KBM-7 (cell line): ENCODE measurements at places on chromosomes 5 and 9.
A peak's percentile ranks its signal among the peaks of the same experiment; 100 is the strongest.

GRCh38 chr5:167539747-167540146 lies 751.7 kb upstream of the WWC1 start:
- no peak for DNase-seq

- no peak for DNase-seq
Measured at GRCh38 chr9:128123451-128124080, 4.0 kb downstream of the PTGES2 start.

- DNase-seq = no peak
Measured at GRCh38 chr5:51072937-51073336, 310.3 kb upstream of the ISL1 start.

DNA sequence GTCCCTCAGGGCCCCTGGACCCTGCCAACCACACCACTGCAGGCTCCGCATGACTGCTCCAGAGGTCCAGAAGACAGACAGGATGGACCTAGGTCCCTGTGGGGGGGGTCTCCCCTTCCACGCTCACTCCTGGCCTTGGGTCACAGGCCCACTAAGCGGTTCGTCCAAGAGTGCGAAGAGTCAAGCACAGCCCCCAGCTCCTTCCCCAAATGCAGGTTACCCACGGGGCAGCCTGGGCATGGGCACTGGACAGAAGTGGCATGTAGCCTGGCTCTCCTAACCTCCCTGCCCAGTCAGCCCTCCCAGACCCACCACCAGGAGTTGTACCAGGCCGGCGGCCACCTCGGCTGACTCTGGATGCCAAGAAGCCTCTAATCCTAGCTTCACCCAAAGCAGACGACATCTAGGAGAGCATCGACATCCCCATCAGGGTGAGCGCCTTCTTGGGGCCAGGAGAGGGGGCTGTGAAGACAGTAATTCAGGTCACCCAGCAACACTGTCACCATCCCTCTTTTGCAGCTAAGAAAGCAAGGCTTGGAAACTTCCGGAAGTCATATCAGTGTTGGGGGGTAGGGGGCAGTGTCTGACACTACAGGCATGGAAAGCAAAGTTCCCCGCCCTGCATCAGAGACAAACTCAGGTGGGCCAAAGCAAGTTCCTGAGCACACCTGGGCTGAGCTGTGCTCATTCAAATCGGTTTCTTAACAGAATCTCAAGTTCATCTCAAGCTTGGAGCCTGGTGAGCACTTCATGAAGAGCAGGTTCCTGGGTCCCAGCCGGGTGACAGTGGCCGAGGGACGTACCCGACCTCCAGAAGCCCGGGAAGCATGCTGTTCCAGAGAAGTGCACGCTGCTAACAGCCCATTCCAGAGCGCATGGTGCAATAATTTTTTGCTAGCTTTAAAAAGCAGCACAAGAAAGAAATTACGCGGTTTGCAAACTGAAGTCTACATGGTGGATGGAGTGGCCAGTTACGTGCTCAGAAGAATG lies 68.7 kb downstream of the SEMA4D start:
- DNase-seq = peak; percentile 82

DNA sequence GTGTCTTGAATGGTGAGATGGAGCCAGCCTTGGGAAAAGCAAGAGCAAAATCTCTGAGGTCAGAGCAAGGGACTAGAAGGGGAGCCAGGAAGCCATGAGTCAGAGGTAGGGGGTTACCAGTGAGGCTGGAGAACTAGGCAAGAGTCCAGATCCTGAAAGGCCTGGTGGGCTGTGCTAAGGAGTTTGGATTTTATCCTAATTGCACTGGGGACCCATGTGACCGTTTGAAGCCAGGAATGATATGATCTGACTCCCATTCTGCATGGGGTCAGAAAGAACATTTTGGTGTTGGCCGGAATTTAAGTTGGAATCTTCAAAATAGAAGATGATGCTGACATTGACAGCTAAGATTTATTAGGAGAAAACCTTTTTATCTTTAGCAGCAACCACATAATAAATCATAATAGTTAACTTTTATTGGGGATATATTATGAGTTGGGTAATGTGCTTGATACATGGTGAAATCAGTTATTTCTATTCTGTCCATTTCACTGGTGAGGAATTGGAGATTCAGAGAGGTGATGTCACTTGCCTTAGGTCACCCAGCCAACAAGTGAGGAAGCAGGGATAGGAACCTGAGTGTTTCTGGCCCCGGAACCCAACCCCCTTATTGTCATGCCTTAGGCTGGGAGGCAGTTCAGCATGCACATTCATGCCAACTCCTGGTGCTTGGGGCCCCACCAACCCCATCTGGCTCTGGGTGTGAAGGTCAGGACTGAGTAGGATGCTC lies 61.5 kb upstream of the RARS1 start:
- no peak for DNase-seq

GRCh38 chr9:82512728-82513127 lies 524.2 kb downstream of the SPATA31D1 start:
- DNase-seq = no peak

- DNase-seq = peak; percentile 70
Measured at GRCh38 chr5:131413605-131414559, 150.0 kb downstream of the CDC42SE2 start.

- DNase-seq = no peak
Measured at GRCh38 chr9:18925880-18926279, 107.1 kb downstream of the SAXO1 start.

- DNase-seq = no peak
Measured at GRCh38 chr9:133794016-133794760, 56.0 kb upstream of the SARDH start.

DNA sequence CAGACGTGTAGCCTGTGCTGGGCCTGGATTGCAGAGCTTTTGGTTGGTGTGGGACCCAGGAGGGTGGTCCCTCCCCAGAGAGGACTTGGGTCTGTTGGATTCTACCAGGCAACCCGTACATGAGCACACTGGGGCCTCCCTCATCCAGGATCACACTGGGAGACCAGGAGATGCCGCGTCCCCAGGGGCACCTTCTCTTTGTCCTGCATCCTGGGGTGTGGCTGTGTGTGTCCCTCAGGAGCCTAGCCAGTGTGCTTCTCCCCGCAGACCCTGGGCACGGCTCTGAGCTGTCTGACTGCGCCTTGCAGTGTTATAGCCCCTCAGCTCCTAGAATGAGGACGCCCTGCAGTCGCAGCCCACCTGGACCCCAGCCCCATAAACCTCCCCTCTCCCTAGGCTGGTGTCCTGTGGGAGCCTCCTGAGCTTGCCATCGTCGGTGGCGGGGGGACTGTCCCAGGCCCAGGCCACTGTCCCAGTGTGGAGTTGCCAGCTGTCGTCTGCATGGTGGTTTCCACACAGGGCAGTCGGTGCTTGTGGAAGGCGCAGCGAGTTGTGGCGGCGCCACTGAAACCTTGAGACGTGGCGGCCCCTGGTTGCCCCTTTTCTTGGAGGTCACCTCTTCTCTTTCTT lies 27.6 kb downstream of the CEP72 start:
- DNase-seq = no peak

DNA sequence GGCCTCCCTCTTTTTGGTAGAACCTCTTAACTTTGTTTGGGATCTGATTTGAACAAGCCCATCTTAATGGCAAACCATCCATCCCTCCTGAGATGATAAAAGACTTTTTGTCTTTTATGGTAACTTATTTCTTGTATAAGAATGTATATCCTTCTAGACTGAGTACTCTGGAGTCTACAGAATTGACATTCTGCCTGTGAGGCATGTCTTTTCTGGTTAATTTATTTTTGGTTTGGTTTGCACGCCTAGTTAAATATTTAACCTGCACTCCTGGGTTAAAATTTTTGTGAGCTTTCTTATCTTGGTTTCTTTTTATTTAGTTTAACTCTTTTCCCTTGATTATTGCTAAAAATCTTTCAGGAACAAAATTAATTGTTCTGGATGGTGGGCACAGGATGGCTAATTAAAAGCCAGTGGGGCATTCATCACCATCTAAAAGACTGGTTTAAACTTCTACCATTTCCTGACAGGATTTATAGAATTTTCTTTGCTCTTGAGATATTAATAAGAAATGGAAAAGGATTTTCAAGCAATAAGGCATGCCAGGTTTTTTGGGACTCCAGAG lies 50.3 kb downstream of the PHAX start:
- no peak for DNase-seq

- no peak for DNase-seq
Measured at GRCh38 chr5:68709239-68709638, 384.6 kb upstream of the SLC30A5 start.

DNA sequence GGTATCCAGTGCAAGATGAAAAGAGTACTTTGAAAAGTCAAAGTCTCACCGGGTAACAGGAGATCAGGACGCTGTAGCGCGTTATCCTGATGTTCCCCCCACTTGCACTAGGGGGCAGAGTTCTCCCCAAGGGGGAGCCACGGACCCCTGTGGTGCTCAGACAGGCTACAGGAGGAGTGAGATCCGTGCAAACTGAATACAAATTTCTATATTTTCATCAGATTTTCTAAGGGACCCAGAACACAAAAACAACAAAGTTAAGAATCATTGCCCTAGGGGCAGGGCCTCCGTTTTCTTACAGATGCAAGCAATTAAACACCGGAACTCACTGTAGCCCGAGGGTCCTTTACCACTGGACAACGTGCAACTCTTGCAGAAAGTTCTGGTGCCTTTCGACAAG lies 2.0 kb downstream of the MYO10 start:
- peak; percentile 72 for DNase-seq

- DNase-seq = no peak
Measured at GRCh38 chr5:98428806-98429205, 344.7 kb upstream of the RGMB start.

DNA sequence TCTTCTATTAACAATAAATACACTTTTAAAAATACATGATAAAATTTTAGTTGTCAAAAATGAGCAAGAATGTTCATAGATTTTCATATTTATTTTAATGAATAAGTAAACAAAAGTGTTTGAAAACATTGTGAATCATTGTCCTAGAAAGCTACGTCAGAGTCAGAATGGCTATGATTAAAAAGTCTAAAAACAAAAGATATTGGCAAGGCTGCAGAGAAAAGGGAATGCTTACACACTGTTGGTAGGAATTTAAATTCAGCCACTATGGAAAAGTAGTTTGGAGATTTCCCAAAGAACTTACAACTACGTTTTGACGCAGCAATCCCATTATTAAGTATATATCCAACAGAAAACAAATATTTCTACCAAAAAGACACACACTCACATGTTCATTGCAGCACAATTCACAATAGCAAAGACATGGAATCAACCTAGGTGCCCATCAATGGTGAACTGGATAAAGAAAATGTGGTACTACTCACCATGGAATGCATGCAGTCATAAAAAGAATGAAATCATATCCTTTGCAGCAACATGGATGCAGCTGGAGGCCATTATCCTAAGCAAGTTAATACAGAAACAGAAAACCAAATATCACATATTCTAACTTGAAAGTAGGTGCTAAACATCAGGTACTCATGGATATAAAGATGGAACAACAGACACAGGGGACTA lies 49.2 kb upstream of the FBXL17 start:
- no peak for DNase-seq

GRCh38 chr5:172528440-172528839 lies 74.1 kb upstream of the SH3PXD2B start:
- DNase-seq = no peak

DNA sequence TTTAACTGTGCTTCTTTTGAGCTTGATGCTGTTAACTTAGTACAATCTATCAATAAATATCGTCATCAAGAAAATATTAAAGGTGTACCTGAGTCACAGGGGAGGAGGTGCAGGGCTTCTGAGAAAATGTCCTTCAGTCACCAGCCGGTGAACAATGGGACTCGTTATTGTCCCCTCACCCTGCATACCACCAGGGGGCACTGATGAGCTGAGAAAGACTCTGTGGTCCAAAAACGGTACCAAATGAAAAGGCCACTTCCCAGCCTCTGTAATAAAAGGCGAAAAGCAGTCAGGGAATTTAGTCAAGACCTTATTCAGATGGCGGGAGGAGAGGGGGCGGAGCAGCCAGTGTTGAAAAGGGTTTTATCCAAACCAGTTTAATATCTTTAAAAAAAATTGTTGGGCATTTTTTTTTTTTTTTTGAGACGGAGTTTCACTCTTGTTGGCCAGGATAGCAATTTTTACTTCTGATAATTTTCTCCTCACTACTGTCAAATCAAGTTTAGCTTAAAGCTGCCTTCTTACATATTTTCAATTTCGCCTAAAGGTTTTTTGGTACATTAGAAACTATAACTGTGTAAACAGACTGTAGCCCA lies 271.9 kb upstream of the ADAMTS16 start:
- peak; percentile 43 for DNase-seq

GRCh38 chr9:3828495-3828894 lies 302.7 kb upstream of the RFX3 start:
- no peak for DNase-seq

- DNase-seq = no peak
Measured at GRCh38 chr9:130426883-130427282, 17.9 kb upstream of the ASS1 start.

DNA sequence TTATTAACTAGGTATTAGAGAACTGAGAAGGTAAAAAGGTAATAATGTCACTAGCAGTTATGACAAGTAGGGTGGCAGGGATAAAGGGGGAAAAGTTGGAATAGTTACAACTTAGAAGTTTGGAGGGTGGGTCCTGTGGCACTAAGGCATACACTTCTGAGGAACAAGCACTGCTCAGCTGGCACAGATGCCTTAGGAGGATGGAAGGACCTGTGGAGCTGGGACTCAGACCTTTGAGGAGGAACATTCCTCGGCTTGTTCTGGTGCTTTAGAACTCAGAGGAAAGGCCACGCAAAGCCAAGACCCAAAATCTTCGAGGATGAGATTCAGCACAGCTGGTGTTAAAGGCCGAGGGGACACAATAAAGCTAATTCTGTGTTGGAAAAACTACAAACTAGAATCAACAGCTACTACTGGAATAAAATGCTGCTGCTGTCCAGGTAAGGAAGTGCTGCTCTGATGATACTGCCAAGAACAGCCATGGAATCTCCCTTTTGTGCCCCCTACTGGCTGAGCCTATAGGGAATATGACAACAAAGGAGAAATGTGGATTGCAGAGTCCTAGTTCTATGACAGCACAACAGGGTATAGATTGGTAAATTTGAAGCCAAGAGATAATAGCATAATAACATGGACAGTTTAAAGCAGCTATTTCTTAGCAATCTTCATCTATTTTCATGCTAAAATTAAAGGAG lies 126.7 kb downstream of the SLC25A46 start:
- peak; percentile 71 for DNase-seq
